ENCODE measurements at places on chromosomes 7 and 10.

GRCh38 chr10:81872206-81872862, 2.7 kb upstream of the NRG3 start:
- no peak for DNase-seq

DNA sequence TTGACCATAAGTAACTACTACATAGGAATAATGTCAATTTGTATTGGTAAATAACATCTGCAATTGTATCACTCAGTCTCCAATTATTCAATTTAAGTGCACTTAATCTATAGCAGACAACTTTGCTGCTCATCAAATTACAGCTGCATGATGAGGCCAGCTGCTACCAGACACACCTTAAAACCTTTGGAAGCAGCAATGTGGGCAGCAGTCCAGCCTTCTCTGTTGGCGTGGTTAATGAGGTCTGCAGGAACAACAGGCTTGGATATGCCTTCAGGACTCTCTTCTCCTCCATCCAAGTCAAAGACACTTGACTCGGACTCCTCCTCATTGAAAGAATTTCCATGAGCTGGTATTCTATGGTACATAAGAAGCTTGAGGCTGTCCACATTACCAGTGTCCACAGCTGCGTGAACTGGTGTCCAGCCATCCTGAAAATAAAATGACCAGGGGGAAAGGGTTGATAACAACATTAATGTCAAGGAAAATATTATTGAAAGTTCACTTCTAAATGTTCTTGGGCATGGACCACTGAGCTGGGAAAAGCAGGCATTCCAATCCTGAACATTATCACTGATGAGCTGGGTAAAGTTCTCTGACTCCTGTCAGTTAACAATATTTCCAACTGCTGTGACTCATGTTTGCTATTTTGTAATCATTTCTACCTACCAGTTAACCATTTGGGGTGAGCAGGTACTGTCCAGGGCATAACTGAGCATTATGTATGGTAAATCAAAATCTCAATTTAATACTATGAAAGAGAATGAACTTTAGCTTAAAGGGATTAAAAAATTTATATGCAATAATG, 95.7 kb downstream of the CTTNBP2 start:
- DNase-seq, result no peak

- DNase-seq, result no peak
These were observed 76.9 kb downstream of the NRP1 start for GRCh38 chr10:33257439-33258080.

GRCh38 chr10:121113385-121113696, 262.2 kb downstream of the WDR11 start:
- DNase-seq, result no peak

DNA sequence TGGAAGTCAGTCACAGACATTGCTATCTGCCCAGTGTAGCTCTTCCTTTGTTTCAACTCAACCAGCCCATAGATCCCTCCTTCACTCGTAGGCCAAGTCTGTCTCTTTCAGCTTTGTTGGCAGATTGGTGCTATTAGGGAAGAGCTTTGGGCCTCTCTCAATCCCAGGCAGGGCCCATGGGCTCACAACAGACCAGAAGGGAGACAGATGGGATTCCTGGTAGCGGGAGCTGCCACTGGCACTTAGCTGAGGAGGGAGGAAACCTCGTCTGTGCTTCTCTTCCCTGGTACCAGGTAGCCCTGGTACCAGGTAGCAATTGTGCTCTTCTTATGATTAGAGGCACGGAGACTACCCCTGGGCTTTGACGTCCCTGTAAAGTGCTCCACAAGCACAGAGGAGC, 592.0 kb downstream of the TYW1 start:
- no peak for DNase-seq

DNA sequence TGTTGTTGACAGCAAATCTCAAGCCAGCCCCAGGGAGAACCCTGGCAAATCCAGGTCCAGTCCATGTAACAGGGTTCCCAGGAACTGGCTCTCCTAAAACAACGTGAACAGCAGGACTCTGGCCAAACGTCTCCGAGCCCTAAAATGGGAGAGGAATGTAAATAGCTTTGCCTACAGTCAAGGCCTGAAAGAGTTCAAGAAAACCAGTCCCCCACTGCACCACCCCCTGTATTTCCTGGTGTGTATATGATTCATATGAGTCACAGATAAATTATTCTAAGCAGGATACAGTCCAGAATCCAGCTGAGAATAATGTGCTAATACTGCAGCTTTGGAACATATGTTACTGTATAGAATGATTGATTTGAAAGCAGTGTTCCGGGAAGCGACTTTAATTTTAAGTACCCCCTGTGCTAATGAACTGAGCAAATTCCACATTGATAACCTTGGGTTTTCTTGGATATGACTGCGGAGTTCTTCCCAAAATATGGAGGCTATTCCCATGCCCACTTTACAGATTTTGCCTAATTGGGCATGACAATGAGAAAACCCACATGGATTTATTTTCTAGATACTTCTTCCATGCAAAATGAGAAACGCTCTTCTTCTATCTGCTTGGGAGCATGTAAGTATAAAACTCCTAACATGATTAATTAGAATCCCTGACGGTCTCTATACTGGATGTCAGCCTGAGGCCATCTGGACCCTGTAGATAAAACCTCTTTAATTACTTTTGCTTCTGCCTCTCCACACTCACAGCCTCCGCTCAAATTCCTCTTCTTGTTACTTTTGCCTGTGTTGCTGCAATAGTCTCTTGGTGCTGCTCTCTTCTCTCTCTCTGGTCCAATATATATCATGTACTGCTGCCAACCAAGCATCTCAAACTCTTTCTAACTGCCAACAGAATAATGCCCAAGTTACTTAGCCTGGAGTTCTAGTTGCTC, 50.2 kb downstream of the LAMB4 start:
- DNase-seq, result no peak

- no peak for DNase-seq
These were observed 8.0 kb upstream of the MBL2 start for GRCh38 chr10:52780391-52781155.

DNA sequence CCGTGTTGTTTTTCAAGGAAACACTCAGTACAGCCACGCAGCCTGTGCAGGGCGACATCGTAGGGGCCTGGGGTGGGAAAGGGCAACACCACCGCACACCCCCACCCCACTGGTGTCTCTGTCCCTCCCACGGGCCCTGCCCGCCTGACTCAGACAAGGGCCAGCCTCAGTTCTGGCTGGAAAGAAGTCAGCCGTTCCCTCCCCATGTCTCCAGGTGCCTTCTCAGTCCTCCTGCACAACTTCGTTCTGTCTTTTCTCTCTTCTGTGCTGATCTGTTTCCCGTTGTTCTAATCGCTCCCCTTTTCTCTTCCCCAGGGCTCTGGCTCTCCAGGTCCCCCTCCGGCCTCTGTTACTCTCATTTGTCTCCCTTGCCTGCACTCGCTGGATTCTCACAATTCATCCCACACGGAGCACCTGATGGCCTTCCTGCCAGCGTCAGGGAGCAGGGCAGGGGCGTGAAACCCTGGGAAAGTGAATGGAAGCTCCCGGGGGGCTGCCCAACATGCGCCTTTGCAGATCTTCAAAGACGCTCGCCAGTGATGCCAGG, 97.7 kb downstream of the WDR37 start:
- no peak for DNase-seq

DNA sequence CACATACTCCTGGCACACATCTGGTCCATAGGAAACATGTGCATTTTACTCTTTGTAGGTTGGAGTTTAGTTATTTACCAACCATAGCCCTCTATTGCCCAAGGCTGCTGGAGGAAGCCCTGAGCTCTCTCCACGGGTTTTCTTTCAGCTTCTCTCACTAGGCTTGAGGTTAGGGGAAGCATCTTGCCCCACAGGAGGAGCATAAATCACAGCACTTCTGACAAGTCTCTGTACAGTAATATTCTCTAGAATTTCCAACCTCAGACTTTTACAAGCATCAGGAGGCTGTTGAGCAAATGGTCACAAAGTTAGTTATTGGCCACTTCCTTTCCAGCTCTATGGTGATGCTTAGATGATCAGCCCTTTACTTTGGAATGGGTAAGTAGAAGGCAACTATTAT, 122.9 kb upstream of the GLI3 start:
- DNase-seq, result no peak

DNA sequence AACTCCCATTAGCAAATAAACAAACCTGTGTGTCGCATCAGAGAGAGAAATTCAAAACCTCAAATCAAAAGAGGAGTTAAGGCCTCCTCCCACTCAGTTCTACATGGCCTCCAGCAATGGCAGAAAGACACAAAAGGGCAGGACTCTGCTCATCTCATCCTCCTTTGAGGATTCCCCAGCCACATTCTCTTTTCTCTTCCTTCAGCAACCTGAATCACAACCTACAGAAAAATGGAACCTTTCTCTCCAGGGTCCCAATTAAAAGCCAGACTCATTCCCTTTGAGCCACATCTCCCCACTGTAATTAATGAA, 7.9 kb downstream of the OSBPL3 start:
- no peak for DNase-seq

DNA sequence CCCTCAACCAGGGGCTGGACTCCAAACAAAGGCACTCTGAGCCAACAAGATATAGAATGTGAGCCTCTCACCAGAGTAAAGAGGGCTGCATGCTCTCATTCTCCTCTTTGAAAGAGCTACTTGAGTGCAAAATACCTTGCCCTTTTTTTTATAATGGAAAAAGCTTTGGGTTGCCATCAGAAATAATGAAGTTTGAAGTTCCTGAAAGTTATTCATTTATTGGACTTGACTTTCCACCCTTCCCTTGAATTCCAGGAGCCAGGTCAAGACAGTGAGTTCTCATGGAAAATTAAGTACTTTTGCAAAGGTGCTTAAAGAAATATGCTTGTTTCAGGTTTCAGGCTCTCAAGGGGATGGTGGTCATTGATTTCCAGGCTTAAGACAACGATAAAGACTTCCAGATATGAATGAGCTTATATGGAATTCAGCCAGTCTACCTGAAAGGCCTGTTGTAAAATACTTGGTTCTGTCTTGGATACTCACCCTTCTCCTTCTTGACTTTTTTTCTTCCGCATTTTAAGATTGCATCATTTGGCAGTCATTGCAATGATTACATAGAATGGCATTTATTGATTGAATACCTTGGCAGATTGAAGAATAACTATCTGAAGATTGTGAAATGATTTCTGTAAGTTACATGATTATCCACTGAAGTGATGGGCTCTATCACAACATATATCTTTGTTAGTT, 696.4 kb downstream of the INHBA start:
- DNase-seq, result no peak

- no peak for DNase-seq
These were observed 627.9 kb downstream of the PARD3 start for GRCh38 chr10:34187201-34187600.

GRCh38 chr10:106402458-106402857, 762.0 kb downstream of the SORCS1 start:
- DNase-seq, result no peak
